ENCODE measurements at places on chromosomes 13 and 19.

DNA sequence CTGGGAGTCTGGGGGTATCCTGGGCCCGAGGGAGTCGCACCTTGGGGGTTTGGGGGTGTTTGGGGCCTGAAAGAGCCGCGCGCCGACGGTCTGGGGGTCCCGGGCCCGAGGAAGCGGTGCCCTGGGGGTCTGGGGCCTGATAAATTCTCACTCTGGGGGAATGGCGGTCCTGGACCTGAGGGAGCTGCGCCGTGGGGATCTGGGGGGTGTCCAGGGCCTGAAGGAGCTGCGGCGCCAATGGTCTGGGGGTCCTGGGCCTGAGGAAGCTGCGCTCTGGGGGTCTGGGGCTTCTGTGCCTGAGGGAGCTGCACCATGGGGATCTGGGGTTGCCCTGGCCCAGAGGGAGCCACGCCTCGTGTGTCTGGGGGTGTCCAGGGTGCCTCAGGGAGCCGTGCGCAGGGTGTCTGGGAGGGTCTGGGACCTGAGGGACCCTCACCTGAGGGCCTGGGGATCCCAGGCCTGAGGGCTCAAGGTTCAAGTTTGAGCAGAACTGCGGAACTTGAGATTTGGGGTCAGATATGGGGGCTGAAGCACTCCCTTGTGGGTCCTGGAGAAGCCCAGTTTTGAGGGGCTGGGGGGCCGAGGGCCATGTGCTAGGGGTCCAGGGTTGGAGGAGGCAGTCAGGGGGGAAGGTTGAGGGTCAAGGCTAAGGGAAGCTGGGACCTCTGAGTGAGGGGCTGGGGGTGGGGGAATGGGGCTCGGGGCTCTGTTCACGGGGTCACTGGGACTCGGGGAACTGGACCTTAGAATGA is 1.1 kb downstream of the HDGFL2 start:
- no peak for DNase-seq

DNA sequence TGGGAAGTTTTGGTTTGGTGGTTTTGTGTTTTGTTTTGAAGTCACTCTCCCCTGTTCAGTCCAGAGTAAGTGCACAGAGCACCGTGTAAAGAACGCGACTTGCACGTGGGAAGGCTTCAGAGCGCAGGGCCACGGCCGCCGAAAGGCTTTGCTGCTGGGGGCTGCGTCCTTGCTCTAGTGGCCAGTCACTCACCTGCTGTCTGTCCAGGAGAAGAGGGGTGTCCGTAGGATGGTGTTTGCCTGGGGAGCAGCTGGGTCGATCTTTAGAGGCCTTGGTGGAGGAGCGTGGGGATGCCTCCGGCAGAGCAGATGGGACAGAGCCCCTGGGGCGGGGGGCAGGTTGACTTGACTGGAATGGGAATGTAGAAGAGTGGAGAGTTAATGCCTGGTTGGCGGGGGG is 116.6 kb upstream of the MCF2L start:
- no peak for DNase-seq

- DNase-seq, result no peak
Measured at GRCh38 chr19:4904481-4904880, 1.8 kb upstream of the ARRDC5 start.

- DNase-seq, result no peak
Measured at GRCh38 chr19:28234637-28235036, 978.3 kb downstream of the UQCRFS1 start.

DNA sequence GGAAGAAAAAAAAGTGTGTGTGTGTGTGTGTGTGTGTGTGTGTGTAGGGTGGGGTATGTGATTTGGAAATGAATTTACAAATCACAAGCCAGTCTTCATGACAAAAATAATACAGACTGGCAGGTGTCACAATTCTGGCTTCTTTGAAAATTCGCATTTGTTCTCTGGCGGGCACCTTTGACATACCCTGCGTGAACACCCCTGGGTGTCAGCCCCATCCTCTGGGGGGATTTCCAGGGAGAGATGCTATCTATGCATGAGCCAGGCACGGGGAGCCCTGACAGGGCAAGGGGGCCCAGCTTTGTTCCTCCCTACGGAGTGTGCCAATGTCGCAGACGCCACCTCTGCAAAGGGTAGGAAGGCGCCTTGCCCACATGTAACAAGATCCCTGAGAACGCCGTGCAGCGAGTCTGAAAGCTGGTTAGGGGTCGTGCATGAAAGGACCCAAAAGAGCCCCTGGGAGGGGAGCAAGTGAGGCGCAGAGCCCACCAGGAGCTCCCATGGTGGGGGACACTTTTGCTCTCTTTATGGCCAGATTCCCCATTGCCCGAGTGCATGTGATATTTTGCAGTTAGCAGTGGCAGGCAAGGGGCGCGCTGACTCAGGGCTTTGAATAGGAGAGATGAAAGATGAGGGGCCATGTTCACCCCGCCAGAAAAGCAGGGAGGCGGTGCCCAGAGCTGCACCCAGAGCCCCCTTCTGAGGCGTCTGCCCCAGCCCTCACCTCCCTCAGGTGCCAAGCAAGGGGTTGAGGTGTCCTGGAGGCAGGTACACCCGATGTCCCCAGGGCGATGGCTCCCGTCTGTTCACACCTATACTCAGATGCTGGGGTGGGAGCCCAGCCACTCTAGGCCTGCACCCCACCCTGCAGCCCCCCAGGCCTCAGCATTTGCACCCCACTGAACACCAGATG is 45.3 kb downstream of the KLF2 start:
- DNase-seq, result no peak

- DNase-seq, result no peak
Measured at GRCh38 chr13:97382276-97382675, 51.7 kb upstream of the RAP2A start.

DNA sequence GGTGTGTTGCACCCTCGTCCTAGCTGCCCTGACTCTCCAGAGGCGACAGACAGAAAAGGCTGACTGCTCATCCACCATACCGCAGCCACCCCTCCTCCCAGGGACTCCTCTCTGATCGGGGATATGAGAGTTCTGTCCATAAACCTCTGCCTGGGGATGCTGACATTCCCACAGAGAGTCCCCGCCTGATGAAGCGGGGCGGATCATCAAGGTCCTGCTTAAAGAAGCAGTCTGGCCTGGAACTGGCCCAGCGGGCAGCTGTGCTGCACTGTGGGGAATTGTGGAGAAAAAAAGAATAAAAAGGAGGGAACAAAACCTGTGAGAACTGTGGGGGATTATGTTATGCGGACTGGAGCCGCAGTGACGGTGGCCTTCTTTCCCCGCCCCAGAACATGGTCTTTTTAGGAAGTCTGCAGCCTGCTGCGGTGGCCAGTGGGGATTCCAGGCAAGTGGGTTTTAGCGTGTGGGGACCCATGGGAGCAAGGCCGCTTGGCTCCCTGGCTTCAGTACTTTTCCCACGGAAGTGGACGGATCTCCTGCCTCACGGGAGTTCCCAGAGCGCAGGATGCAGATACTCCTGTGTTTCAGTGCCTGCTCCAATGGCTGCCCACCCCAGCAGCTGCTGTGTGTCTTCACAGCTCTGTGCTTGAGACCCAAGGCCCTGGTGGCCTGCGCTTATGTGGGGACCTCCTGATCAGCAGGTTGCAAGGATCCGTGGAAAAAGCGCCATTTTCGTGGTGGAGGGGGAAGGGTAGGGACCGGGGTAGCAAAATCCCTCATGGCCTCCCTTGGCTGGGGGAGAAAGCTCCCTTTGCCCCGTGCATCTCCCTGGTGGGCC is 1456.2 kb upstream of the SLC10A2 start:
- no peak for DNase-seq

DNA sequence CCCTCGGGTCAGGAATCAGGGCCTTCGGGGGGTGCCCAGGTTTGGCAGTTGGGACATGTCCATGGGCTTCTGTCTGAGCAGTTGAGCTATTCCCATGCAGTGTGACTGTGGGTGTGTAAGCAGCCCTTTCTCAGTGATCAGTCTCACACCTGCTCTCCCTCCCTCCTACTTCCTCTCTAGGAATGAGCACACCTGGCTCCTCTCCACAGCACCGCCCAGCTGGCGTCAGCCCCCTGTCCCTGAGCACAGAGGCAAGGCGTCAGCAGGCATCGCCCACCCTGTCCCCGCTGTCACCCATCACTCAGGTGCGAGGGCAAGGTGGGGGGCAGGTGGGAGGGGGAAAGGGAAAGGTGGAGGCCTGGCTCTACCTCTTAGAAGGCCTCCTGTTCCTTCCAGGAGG is 25.9 kb downstream of the COMP start:
- peak; percentile 44 for DNase-seq

GRCh38 chr13:48138270-48138669 is 43.4 kb upstream of the MED4 start:
- DNase-seq, result no peak

DNA sequence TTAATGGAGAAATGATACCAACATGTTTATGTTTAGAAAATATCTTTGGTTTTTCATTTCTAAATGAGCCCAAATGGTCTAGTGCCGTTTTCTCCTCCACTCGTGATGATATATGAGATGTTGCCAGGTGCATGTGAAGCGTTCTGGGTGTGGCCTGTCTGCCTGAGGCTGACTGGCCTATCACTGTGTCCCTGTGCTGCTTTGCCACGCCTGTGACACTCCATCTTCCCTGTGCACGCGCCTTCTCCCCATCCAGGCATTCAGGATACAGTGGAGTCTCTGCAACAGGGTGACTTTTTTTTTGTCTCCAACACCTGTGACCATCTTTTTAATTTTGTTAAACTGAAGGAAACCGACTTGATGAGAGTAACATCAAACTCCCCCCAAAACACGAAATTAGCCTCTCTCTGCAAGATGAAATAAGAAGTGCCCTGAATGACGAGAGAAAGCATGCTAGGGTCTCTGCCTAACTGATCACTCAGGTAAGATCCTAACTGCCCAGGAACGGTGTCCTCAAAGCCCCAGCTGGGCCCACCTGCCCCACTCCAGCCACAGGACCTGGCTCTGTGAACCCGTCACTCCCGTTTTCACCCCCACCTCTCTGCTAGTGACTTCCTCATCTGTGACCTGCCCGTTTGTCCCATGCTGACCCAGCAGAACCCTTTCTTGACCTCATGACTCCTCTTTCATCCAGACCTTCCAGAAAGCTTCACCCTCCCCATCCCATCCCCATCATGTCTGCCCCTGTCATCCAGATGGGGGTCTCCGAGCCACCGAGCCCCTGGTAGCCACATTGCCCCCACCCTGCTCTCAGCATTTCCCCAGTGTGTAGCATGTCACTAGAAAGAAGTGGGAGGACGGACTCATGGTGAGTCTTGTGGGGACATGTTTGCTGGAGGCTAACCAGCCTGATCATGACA is 33.2 kb upstream of the TFDP1 start:
- DNase-seq, result peak; percentile 74

DNA sequence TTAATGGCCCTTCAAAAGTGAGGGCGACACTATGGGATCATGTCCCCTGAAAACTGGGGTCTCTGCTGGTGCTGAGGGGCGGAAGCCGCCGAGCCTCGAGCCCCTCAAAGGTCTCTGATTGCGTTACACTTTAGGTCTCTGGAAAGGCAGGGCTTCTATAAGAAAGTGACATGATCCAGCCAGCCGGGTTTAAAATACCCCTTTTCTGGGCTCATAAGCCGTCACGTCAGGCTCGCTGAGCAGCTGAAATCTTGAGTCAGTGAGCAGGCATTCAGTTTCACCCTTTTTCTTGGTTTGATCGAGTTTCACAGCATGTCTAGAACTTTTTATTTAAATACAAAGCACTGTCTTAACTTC is 600 bp upstream of the HMGB1 start:
- DNase-seq, result no peak

DNA sequence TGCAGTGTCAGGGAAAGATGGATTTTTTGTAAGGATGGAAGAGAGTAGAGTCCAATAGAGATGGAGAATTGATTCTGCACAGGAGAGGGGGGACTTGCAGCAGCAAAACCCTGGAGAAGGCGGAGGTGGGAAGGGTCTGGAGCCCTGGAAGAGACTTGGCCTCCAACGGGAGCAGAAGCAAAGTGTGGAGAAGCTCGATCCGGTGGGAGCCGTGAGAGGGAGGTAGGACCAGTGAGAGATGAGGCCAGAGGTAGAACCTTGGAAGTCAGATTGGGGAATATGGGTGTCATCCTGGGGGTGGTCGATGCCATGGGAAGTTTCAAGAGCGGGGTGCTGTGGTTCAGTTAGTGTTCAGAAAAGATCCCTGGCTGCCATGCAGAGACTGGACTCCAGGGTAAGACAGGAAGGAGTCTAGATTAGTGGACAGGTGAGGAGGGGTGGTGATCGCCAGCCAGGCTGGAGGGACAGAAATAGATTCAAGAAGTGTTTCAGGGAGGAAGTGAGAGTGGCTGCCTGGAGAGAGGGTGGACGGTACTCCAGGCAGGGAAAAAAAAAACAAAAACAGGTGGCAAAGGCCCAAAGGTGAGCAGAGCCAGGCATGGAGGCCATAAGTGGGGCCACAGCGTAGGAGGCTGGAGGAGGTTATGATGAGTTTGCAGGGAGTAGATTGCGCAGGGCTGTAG is 2.6 kb downstream of the PPP5C start:
- no peak for DNase-seq

- no peak for DNase-seq
Measured at GRCh38 chr13:107545946-107546502, 669.3 kb downstream of the LIG4 start.

GRCh38 chr13:113365583-113365970 is 1.6 kb upstream of the GRTP1 start:
- DNase-seq, result no peak

All from NCI-H1436 (cell line).